H1 (cell line): ENCODE measurements at places on chromosomes 4 and X. TPM values are rescaled to one million over a fixed set of nuclear protein-coding genes. Genes with fewer than 3 reads are reported as not detected.
A peak's percentile ranks its signal among the peaks of the same experiment; 100 is the strongest.

DNA sequence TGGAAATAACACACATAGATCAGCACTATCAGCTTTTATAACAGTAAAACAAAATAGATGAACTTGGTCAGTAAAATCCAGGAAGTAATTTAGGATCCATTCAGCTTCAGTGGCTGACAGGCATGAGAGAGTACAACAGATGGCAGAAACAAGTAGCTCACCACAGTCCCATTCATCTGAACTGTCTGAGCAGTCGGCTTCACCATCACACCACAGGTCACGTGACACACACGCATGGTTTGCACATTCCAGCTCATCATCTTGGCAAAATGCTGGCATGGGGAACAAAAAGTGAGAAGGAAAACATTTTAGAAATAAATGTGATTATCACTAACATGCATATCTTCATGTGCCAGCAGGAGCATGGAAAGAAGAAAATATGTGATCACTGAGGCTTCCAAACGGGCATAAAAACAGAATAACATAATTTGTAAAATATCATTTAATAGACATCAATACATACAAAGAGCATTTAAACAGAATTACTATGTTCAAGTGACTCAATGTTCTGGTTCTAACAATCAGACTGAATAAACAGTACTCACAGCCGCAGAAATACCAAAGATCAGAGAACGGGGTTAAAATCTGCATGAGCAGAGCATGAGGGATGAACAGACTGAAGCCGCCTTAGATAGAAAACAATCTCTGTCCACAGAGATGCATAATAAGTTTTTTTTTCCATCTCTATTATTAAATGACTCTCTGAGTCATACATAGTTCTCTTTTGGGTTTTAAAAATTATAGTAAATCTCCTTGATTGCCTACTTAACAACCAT lies 158.1 kb downstream of the ATP10D start:
- DNase-seq: no peak
- H3K36me3 ChIP-seq: no peaks in the 10 kb centered on the region
- no peak overlapping the region for H3K27ac ChIP-seq
- no peaks in the 10 kb centered on the region for H3K4me1 ChIP-seq
- no peaks in the 10 kb centered on the region for H3K27me3 ChIP-seq

DNA sequence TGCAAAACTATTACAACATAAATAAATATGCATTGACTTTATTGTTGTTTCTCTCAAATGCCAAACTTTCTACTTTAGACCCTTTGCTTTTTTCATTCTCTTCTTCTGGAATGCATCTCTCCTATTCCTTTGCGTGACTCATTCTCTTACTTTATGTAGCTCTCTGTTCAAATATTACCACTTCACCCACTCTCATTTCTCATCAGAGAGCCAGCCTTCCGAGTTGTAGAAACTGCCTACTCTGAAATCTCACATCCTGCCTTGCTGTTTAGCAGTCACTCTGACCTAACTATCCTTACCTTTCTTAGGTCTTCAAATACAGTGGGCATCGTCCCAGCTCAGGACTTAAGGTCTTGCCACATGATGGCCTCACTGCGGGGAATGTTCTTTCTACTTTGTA lies 143.5 kb downstream of the GALNTL6 start:
- no peak overlapping the region for H3K4me3 ChIP-seq
- no peak overlapping the region for H3K27ac ChIP-seq
- H3K36me3 ChIP-seq: no peaks in the 10 kb centered on the region

- no peak for DNase-seq
- H3K4me3 ChIP-seq: no peak overlapping the region
- peaks cover 22% of the 10 kb centered on the region for H3K27me3 ChIP-seq
Observed at GRCh38 chr4:55633903-55634302, 2.2 kb downstream of the NMU start.

DNA sequence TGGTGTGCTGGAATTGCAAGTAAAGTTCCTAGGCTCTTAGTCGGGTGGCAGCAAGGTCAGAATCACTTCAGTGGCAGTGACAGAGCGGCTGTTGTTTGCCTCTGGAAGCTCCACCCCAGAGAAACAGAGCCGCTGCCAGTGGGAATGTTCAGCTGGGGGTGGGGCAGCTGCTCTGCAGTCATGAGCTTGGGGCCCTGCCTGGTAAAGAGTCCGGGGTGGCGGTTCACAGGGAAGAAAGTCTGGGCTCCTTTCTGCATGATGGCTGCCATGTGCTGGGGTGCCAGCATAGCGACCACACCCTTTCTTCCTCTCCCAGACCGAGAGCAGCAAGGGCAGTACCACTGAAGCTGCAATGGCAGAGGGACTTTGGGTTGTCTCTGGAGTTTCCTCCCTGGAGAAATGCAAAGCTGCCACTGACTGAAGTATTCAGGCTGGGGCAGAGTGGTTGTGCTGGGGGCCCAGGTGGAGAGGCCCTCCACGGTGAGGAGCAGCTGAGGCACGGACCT lies 108.8 kb upstream of the CENPE start:
- H3K4me1 ChIP-seq: peaks cover 8% of the 10 kb centered on the region
- H3K4me3 ChIP-seq: no peak overlapping the region
- DNase-seq: no peak
- H3K27ac ChIP-seq: no peak overlapping the region
- no peaks in the 10 kb centered on the region for H3K27me3 ChIP-seq
- H3K36me3 ChIP-seq: no peaks in the 10 kb centered on the region

GRCh38 chrX:118964252-118964651 lies 10.2 kb upstream of the LONRF3 start:
- H3K4me3 ChIP-seq: no peak overlapping the region
- no peaks in the 10 kb centered on the region for H3K36me3 ChIP-seq
- DNase-seq: no peak
- H3K4me1 ChIP-seq: no peaks in the 10 kb centered on the region
- H3K27ac ChIP-seq: no peak overlapping the region

DNA sequence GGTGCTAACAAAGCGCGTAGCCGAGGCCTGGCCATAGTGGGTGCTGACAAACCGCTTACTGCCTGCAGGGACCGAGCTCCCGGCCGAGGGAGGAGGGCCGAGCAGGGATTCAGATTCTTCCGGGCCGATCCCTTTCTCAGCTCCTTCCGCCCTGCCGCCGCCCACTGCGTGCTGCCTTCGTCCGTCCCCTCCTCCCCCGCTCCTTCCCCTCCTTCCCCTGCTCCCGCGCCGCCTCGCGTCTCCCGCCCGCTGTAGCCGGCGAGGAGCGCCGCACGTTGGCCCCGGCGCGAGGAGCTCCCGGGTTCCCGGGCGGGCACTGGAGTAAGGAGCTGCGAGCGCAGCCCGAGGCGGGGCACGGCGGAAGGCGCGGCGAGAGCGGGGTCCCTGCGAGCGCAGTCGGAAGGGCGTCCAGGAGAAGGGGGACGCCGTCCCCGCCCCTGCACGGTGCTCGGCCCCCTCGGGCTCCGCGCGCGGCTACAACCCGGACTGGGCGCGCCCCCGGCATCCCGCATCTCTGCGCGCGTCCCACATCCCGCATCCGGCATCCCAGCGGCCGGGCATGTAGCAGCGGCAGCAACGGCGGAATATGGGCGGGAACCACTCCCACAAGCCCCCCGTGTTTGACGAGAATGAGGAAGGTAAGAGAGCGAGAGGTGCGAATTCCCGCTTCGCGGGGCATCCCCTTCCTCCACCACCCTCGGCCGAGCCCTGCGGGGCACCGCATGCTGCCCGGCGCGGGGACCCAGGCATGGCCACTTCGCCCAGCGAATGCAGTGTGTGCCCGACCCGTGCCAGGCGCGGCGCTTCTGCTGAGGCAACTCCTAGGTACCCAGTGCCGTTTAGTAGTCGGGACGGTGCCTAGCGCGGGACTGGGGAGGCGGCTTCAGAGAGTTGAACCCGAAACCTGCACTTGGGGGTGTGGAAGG lies at the start of gene STK32B:
Gene STK32B (plus strand): TSS at position 203 of the 926 bp plus-strand sequence.
- H3K27ac ChIP-seq: no peak within 1 kb of the TSS
- peaks cover 15% of the 10 kb centered on the region for H3K27me3 ChIP-seq
- H3K4me3 ChIP-seq: peak within 1 kb of the TSS; percentile 53

The EGF gene
- total RNA-seq: 1.4 and 2.6 TPM in 2 replicates

DNA sequence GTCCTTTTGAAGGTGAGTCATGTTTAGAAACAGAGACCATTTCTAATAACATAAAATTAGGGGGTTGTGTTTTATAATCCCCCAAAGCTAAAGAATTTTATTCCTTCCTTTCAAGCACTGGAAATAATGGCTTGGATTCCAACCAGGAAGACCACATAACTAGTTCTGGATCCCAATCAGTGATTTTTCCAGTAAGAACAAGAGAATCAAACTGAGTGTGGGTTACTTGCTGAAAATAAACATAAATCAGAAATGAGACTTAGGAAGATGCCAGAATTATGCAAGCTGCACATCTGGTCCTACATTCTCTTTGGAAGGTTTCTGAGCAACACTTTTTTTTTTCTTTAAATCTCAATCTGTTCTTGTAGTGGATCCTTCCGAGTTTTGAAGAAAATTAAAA lies 76.3 kb downstream of the SOWAHB start:
- no peaks in the 10 kb centered on the region for H3K4me1 ChIP-seq
- no peak overlapping the region for H3K4me3 ChIP-seq
- H3K27me3 ChIP-seq: no peaks in the 10 kb centered on the region
- no peak overlapping the region for H3K27ac ChIP-seq
- no peaks in the 10 kb centered on the region for H3K36me3 ChIP-seq

- DNase-seq: no peak
- H3K27ac ChIP-seq: no peak overlapping the region
- H3K4me1 ChIP-seq: no peaks in the 10 kb centered on the region
Observed at GRCh38 chr4:6684656-6685055, 9.0 kb upstream of the S100P start.

The GIMD1 gene
- not detected in 2 replicates for total RNA-seq

- H3K36me3 ChIP-seq: no peaks in the 10 kb centered on the region
- no peak for DNase-seq
- no peaks in the 10 kb centered on the region for H3K27me3 ChIP-seq
- H3K4me3 ChIP-seq: no peak overlapping the region
Observed at GRCh38 chr4:103478734-103479133, 241.1 kb downstream of the TACR3 start.

The AMBN gene
- not detected in 2 replicates for total RNA-seq

DNA sequence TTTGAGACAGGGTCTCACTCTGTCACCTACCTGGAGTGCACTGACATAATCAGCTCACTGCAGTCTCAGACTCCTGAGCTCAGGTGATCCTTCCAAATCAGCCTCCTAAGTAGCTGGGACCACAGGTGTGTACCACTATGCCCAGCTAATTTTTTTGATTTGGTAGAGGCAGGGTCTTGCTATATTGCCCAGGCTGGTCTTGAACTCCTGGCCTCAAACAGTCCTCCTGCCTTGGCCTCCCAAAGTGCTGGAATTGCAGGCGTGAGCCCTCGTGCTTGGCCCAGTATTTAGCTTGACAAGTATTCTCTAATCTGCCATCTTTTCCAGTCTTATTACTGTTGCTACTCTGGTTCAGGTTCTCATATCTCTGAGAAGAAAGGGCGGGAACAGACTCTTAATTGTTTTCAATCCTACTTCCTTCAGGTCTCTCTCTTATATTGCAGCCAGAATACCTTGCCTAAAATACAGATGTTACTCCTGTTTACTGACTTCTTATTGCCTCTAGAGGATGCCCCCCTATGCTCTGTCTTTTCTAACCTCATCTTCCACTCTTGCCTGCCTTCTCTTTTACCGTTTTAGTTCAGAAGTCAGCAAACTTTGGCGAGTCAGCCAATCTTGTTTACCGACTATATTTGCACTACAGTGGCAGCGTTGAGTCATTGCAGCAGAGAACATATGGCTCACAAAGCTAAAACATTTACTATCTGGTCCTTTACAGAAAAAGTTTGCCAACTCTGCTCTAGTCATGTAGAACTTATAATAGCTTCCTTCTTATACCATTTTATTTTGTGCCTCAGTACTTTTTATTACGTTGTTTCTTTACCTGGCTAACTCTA lies 19.0 kb downstream of the MRPL1 start:
- DNase-seq: no peak
- H3K27me3 ChIP-seq: no peaks in the 10 kb centered on the region
- H3K27ac ChIP-seq: no peak overlapping the region
- H3K4me1 ChIP-seq: peaks cover 4% of the 10 kb centered on the region; the same call in 1 of the 2 replicates
- no peak overlapping the region for H3K4me3 ChIP-seq

GRCh38 chr4:608236-608635 lies 17.1 kb upstream of the PDE6B start:
- peaks cover 3% of the 10 kb centered on the region; the same call in 1 of the 2 replicates for H3K27me3 ChIP-seq
- DNase-seq: no peak
- H3K4me1 ChIP-seq: no peaks in the 10 kb centered on the region
- no peaks in the 10 kb centered on the region for H3K36me3 ChIP-seq
- H3K4me3 ChIP-seq: no peak overlapping the region
- no peak overlapping the region for H3K27ac ChIP-seq

The MTMR1 gene
- 21.8 and 23.8 TPM in 2 replicates for total RNA-seq

The FDCSP gene
- not detected in 2 replicates for total RNA-seq

The CLDN2 gene
- total RNA-seq: not detected in 2 replicates

- no peaks in the 10 kb centered on the region for H3K36me3 ChIP-seq
- H3K27me3 ChIP-seq: no peaks in the 10 kb centered on the region
- no peak for DNase-seq
Observed at GRCh38 chr4:163915896-163916295, 421.4 kb downstream of the TMA16 start.

- H3K27ac ChIP-seq: peak overlapping the region; percentile 63
- H3K27me3 ChIP-seq: peaks cover 5% of the 10 kb centered on the region
- H3K4me3 ChIP-seq: peak overlapping the region; percentile 98
- H3K4me1 ChIP-seq: peaks cover 15% of the 10 kb centered on the region
Observed at GRCh38 chr4:52657618-52658501, 1.2 kb downstream of the USP46 start.

The DGAT2L6 gene
- not detected in 2 replicates for total RNA-seq

GRCh38 chr4:172826346-172826745 lies 342.3 kb upstream of the GALNT7 start:
- no peak for DNase-seq
- no peaks in the 10 kb centered on the region for H3K36me3 ChIP-seq
- peaks cover 3% of the 10 kb centered on the region for H3K4me1 ChIP-seq
- H3K4me3 ChIP-seq: no peak overlapping the region

DNA sequence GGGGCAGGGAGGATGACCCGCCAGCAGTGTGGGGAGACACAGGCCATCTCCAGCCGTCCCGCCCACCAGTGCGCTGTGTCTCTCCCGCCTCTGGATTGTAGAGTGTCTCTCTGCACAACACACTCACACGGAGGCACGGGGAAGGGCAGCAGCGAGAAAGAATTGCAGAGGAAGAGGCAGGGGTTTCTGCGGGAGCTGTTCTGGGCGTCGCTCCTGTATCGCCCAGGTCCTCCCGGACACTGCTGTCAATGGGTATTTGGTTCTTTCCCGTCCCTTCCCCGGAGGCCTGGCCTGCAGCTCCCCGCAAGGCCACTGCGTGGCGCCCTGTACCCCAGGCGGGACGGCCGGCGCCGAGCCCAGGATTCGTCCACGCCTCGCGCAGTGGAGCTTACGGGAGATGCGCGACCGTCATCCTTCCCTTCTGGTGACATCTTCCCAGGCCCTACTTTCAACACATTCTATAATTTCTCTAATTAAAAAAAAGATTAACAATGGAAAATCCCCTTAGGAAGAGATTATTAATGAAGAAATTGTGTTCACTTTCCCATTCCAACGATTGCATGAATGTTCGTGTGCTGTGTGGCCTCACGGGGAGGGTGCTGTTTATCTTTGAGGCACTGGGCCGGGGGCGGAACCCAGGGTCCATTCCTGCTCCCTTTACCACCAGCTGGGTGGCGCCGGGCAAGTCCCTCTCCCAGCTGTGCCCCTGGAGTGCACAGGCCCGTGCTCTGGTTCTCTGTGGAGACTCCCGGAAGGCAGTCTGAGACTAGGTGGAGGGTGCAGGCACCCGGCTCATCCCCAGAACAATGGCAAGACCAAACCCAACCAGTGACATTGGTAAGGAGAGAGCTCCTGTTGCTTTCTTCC lies 95.7 kb downstream of the CPZ start:
- H3K27ac ChIP-seq: no peak overlapping the region
- DNase-seq: peak; percentile 25
- H3K4me1 ChIP-seq: peaks cover 3% of the 10 kb centered on the region; the same call in 1 of the 2 replicates

The UGT2B15 gene
- total RNA-seq: not detected in 2 replicates
